ENCODE measurements at places on chromosomes 12 and 14.
A peak's percentile ranks its signal among the peaks of the same experiment; 100 is the strongest.

- DNase-seq: peak; percentile 45
These were observed 1.3 kb upstream of the NCOR2 start for GRCh38 chr12:124568431-124569374.

DNA sequence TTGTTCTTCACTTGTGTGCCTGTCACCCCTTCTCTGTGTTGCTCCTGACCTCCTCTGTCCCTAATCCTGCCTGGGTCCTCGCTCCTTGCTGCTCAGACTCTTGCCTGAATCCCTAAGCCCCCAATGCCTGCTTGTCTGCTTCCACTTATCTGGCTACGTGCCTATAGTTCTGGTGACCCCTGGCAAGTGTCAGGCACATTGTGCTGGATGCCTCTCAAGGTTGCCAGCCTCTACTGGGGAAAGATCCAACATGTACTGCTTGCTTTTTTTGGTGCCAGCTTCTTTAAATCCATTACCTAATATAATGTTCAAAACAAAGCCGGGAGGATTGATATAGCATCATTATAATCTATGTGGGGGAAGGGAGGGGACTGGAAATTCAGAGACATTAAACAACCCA lies 448.0 kb upstream of the CCDC196 start:
- no peak for DNase-seq

- no peak for DNase-seq
These were observed 59.1 kb upstream of the SLC6A13 start for GRCh38 chr12:321606-322326.

DNA sequence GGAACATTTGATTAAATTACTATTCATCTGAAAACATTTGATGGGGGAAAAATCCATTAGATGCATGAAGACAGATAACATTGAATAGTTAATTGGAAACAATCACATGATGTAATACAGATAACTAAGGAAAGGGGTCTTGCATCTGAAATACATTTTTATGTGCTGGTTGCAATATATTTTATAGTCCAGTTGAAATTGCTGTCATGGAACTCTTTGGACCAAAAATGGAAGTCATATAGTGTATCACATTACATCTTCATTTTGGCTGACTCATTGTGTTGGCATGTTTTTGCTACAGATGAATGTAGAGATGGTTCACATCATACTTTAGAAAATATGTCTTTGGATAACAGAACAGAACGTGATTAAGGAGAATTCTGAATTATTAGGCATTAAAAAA lies 43.0 kb upstream of the GNPNAT1 start:
- DNase-seq: peak; percentile 7

GRCh38 chr14:70907996-70908934 lies 1.0 kb downstream of the PCNX1 start:
- peak; percentile 18 for DNase-seq

DNA sequence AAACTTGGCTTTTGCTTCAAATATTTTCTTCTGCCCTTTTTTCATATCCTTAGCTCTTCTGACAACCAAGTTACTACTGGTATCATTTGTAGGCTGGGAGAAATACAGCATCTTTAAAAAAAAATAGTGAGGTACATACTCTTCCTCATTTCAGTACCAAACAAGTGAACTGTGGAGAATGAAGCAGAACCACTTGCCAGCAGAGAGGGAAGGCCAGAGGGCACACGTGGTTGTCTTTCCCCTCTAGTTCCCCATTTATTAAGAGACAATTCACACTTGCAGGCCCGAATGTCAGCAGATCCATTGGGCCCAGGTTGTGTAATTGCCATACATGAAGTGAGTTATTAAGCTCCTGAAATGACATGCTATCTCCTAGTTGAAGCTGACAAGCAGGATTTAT lies 3.2 kb downstream of the SUSD6 start:
- no peak for DNase-seq

GRCh38 chr12:58177366-58177765 lies 236.0 kb downstream of the ATP23 start:
- no peak for DNase-seq

DNA sequence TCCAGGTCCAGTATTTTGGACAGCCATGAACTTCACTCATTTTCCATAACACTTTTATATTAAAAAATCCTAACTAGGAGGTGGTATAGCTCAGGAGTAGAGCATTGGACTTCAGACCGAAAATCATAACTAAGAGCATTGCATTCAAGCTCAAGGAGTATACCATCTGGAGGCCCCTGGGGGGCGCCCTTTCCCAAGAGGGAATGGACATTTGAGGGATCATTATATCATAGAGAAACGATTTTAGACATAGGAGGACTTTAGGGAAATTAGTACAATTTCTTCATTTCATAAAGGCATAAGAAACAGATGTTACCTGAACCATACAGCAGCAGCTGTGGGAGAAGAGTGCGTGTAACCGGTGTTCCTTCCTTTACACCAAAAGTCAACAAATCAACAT lies 5.2 kb upstream of the ATG14 start:
- no peak for DNase-seq
